Thoracic aorta (tissue), 2 donors: ENCODE measurements at places on chromosomes 5 and 9.

GRCh38 chr5:139743001-139743771 is 52.4 kb upstream of the PSD2 start:
- no peak overlapping the region for H3K4me3 ChIP-seq
- no peaks in the 10 kb centered on the region for H3K27me3 ChIP-seq
- no peaks in the 10 kb centered on the region for H3K36me3 ChIP-seq
- no peak for DNase-seq
- no peak overlapping the region for H3K27ac ChIP-seq

- no peak overlapping the region for H3K4me3 ChIP-seq
- peaks cover 12% of the 10 kb centered on the region for H3K4me1 ChIP-seq
- H3K36me3 ChIP-seq = no peaks in the 10 kb centered on the region
- H3K27ac ChIP-seq = no peak overlapping the region
- DNase-seq = no peak
These were observed 44.6 kb downstream of the ADAMTS2 start for GRCh38 chr5:179300581-179301180.

DNA sequence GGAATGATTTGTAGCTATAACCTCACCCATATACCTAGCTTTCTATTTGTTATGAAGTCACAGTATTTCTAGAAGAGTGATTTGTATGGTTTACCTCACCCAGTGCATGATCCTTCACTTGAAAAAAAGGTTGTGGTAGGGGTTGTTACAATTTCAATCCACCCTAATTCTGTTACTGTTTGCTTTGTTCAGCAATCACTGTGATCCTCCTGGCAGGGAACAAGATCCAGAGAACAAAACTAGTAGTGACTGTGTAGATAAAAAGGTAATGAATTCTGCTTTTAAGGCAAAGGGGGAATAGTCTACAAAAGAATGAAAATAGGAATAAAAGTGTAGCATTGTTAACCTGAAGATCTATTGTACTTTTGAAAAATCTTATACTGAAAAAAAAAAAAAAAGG is 191.3 kb upstream of the SH3GL2 start:
- H3K27ac ChIP-seq = no peak overlapping the region
- no peaks in the 10 kb centered on the region for H3K4me1 ChIP-seq
- H3K4me3 ChIP-seq = no peak overlapping the region
- no peaks in the 10 kb centered on the region for H3K27me3 ChIP-seq

DNA sequence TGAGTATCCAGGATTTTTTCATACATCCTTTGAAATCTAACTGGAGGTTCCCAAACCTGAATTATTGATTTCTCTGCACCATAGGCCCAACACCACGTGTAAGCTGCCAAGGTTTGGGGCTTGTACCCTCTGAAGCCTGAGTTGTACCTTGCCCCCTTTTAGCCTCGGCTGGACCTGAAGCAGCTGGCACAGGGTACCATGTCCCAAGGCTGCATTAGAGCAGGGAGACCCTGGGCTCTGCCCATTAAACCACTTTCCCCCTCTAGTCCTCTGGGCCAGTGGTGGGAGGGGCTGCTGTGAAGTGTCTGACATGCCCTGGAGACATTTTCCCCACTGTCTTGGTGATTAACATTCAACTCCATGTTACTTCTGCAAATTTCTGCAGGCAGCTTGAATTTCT is 532.9 kb upstream of the NUDT12 start:
- H3K4me3 ChIP-seq = no peak overlapping the region
- no peak overlapping the region for H3K27ac ChIP-seq

- no peaks in the 10 kb centered on the region for H3K27me3 ChIP-seq
- DNase-seq = no peak
- H3K27ac ChIP-seq = no peak overlapping the region
- no peaks in the 10 kb centered on the region for H3K36me3 ChIP-seq
These were observed 42.2 kb downstream of the SV2C start for GRCh38 chr5:76125346-76125745.

- H3K4me1 ChIP-seq = peaks cover 11% of the 10 kb centered on the region
- H3K36me3 ChIP-seq = no peaks in the 10 kb centered on the region
- H3K27ac ChIP-seq = no peak overlapping the region
- H3K4me3 ChIP-seq = no peak overlapping the region
These were observed 5.5 kb downstream of the PTBP3 start for GRCh38 chr9:112327718-112328450.

DNA sequence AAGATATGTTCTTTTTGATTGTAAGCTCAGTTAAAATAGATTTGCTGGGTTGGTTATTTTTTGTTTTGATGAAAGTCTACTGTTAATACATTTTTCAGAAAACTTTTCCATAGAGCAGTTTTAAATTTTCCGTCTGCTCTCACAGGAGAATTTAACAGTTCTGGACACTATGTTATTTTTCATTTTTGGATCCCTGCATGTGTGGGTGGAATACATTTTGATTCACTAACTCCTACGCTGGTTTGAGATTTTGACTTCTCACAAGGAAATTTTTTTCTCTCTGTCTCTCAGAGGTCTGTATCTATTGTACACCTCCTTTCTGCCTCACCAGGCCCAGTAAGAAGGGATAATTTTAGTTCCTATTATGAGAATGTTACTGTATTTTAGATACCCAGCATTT is 502.4 kb downstream of the CDH10 start:
- H3K4me3 ChIP-seq = no peak overlapping the region
- no peaks in the 10 kb centered on the region for H3K27me3 ChIP-seq
- peaks cover 20% of the 10 kb centered on the region for H3K4me1 ChIP-seq
- no peaks in the 10 kb centered on the region for H3K36me3 ChIP-seq
- H3K27ac ChIP-seq = no peak overlapping the region
- no peak for DNase-seq

GRCh38 chr9:7456377-7456776 is 343.2 kb downstream of the DMAC1 start:
- H3K27ac ChIP-seq = no peak overlapping the region
- no peaks in the 10 kb centered on the region for H3K4me1 ChIP-seq
- DNase-seq = no peak
- H3K4me3 ChIP-seq = no peak overlapping the region
- no peaks in the 10 kb centered on the region for H3K27me3 ChIP-seq

DNA sequence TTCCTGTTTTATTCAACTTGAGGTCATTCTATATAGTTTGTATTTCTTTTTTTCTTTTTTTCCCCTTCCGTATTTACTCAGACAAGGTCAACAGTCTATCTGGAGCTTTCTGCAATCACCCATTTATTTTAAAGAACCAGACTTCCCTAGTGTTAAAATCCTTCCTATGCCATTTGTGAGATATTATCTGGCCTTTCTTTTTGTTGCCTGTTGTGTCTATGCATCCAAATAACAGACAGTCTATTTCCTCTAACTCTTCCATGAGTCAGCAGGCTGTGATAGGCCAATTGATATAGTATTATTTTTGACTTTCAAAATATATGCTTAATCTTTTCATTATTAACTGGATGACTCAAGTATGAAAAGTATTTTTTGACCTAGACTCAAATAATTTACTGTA is 291.2 kb upstream of the PTPRD start:
- no peak overlapping the region for H3K27ac ChIP-seq
- DNase-seq = no peak
- H3K4me1 ChIP-seq = no peaks in the 10 kb centered on the region
- H3K4me3 ChIP-seq = no peak overlapping the region
- H3K36me3 ChIP-seq = no peaks in the 10 kb centered on the region
- H3K27me3 ChIP-seq = no peaks in the 10 kb centered on the region
